Activated CD4-positive, CD25-positive, alpha-beta regulatory T cell treated with anti-CD3 and anti-CD28 coated beads, Interleukin-2, amount 50 U/mL, for 24 hours (primary cell): ENCODE measurements at places on chromosomes 7 and 10.

GRCh38 chr7:79512261-79512660 is 58.8 kb upstream of the MAGI2 start:
- ATAC-seq: no peak

- ATAC-seq: no peak
Measured at GRCh38 chr7:95502403-95502802, 16.7 kb downstream of the ASB4 start.

DNA sequence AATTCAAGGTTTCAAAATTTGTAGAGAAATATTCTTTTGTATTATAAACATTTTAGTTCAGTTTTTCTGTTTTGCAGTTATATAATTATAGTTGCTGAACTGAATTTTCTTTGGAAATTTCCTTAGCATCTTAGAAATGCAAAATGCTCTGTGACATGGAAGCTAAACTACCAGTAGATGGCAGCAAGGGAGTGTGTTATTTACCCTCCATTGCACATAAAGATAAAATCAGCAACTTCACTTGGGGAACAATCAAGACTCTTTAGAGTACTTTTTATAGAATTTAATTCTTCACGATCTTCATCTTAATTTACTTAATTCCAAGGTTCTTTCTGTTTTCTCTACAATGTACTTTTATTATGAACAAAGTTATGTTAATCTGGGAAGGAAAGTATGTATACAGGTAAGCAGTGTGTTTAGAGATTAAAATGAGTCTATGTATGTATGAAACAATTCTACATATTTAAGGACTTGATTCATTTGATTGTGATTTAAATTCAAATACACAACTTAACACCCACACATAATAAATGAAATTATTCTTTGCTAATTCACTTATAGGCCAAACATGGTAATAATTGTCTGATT is 404.2 kb downstream of the THSD7A start:
- ATAC-seq: no peak

- ATAC-seq: no peak
Measured at GRCh38 chr10:57891201-57892006, 376.3 kb downstream of the IPMK start.
